ENCODE measurements at places on chromosomes 2 and 18.

DNA sequence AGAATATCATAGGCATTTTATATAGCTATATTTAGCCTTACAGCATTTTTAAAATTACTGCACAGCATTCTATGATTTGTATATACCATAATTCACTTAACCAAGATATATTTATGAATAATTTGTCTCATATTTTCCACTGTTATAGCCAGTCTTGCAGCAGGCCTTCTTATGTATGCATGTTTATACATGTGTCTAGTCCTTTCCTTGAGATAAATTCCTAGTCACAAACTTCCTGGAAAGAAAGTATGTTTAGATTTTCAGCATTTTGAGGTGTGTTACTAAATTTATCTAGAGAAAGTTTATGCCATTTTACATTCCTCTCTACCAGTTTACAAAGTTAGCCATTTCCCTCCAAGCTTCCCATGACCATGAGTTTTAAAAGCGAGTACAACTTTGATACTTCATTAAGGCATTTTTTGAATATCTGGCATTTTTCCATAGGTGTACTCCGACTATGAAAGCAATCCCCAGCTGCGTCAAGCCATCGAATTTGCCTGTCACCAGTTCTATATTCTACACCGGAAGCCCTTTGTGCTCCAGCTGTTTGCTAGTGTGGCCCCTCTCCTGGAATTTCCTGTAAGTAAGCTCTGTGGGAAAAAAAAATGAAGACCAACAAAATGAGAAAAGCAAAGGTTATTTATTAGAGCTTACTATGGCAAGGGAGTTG lies 59.4 kb upstream of the RPE start:
- no peak for DNase-seq

- DNase-seq, result no peak
These were observed 580 bp downstream of the NEDD4L start for GRCh38 chr18:58044370-58045241.

GRCh38 chr2:47201224-47201623 lies 46.1 kb upstream of the STPG4 start:
- DNase-seq, result no peak

- no peak for DNase-seq
These were observed 66.1 kb downstream of the ASB1 start for GRCh38 chr2:238492840-238493239.

- no peak for DNase-seq
These were observed 137.8 kb downstream of the LAMA3 start for GRCh38 chr18:23826850-23827620.

- no peak for DNase-seq
These were observed 964 bp upstream of the ST3GAL5 start for GRCh38 chr2:85889627-85890281.

- DNase-seq, result no peak
These were observed 34.4 kb downstream of the VRK2 start for GRCh38 chr2:58081000-58081399.

DNA sequence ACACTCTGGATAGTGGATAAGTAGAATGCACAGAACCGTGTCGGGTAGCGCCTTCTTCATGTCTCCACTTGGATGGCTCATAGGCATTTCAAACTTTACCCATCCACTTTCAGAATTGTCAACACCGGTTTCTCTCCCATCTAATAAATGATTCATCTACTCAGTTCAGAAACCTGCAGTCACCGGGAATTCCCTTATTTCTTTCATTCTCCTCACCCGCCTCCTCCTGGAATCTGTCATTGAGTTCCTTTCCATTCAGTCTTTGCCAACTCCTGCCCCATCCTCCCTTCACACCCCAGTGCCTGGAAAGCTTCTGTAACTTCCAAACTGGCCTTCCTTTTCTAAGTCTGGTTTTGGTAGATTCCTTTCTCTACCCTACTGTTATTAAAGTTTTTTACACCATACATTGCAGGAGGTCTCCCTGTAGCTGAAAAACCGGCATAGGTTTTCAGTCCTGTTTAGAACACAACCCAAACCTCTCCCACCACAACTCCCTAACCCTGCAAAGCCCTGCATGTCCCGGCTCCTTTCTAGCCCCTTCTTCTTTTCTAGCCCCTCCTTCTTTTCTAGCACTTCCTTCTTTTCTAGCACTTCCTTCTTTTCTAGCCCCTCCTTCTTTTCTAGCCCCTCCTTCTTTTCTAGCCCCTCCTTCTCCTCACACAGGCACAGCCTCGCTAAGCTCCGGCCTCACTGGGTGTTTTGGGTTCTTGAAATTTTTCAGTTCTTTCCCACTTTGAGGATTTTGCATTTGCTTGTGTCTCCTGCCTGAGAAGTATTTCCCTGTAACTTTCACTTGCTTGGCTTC lies 133.9 kb upstream of the KLHL14 start:
- no peak for DNase-seq

GRCh38 chr2:47295131-47295980 lies 107.6 kb upstream of the MSH2 start:
- no peak for DNase-seq

GRCh38 chr2:231315896-231316295 lies 79.6 kb upstream of the B3GNT7 start:
- no peak for DNase-seq

DNA sequence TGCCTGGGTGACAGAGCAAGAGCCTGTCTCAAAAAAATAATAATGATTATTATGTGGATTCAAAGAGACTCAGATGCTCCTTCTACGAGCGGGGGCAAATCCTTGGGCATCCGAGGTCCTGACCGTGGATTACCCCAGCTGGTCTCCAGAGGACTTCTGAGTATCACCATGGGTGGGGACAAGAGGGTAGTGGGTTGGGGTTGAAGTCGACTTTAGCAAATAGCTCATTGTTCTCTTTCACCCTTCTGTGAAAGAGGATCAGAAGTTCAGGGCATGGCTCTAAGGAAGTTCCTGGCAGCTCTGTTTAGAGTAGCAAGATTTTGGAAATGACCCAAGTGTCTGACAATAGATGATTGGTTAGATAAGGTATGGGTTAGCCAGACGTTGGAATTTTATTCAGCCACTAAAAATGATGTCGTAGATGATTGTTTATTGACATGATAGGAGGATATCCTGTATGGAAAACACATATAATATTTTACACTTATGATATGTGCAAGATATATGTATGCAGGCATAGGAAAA lies 59.0 kb upstream of the SPRED2 start:
- no peak for DNase-seq

GRCh38 chr2:68855550-68855949 lies 15.6 kb downstream of the BMP10 start:
- DNase-seq, result no peak

- DNase-seq, result no peak
These were observed 350.7 kb upstream of the MYT1L start for GRCh38 chr2:2681711-2682251.
